ENCODE measurements at places on chromosomes 11 and 22.

DNA sequence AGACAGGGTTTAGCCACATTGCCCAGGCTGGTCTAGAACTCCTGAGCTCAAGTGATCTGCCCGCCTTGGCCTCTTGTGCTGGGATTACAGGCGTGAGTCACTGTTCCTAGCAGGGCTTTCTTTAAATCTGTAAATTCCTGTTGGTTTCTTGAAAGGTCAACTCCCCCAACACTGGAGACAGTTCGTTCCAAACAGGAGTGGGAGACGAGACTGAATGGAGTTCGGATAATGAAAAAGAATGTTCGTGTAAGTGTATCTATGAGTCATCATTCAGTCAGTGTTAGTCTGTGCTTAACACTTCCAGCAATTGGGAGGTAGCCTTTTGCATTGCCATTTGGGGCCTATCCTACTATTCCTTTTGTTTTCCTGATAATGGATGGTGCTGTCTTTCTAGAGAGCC, 10.0 kb upstream of the BACE1-AS start:
- DNase-seq: no peak

DNA sequence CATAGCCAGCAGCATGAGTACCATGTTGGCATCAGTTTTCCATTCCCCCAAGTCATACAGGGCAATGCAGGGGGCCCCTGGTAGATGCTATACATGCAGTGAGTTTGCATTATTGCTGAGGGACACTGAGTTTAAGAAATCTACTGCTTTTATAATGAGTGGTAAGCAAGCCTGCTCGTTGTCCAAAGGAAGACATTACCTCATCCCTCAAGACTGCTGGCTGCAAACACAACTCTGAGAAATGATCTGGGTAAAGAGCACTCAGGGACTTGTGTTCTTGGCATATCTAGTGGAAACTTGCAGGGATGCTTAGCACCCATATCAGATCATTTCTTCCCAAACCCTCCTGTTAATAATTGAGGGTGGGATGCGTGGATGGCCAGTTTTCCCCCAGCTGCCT, 77.9 kb downstream of the CWC15 start:
- no peak for DNase-seq

- DNase-seq: no peak
Measured at GRCh38 chr11:119747868-119748660, 19.1 kb upstream of the NECTIN1 start.

DNA sequence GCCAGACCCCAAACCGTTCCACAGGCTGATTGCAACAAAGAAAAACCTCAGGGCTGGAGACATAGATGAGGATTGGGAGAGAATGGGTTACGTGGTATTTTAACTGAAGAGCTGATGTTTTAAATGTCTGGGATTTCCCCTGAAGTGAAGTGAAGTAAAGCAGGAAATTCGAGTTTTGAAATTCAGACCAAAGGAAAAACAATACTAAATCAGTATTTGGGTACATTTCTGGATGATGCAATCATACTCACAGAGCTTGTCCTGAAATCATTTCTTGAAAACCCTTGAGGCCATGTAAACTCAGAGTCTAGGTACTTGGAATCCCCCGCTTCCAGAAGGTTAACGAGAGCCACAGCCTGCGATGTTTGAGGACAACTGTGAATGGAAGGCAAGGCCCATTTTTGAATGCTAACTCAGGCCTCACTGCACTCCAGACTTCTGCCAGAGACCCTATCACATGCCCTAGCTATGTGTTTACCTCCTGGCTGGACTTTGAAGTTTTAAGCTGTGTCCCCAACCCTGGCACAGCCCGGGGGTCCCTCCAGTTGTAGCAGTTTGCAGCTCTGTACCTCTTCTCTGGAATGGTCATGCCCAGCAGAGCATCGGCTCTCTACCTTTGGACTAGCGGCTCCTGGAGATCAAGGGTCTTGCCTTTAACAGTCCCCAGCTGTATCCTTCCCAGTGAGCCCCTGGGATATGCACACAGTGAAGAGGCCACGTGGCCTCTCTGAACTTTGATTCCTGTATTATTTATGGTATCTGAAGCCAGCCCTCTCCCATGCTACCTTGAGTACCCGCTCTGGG, 5.4 kb upstream of the FTH1 start:
- DNase-seq: peak; percentile 78

GRCh38 chr22:35140879-35141745, 75.2 kb downstream of the ISX start:
- DNase-seq: no peak

- DNase-seq: no peak
Measured at GRCh38 chr11:76385903-76386302, 4.8 kb downstream of the GVQW3 start.

DNA sequence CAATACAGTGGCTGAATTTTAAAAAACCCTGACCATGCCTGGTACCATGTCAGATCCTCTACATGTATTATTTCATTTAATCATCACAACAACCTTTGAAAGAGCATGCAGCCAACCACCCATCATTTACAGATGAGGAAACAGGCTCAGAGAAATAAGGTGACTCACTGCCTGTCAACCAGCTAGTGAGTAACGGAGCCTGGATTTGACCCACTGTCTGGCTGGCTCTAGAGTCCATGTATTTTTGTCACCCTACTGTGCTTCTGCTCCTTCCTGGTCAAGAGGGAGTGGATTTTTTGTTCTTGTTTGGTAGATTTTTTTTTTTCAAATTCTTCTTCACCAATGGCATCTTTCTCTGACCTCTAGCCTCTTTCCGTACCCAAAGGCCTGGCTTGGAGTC, 77.4 kb downstream of the CWC15 start:
- no peak for DNase-seq

- DNase-seq: no peak
Measured at GRCh38 chr11:96186806-96187205, 156.2 kb downstream of the MAML2 start.

All from SK-N-MC (cell line).